ENCODE measurements at places on chromosomes 3 and 15. TPM values are rescaled to one million over a fixed set of nuclear protein-coding genes. Genes with fewer than 3 reads are reported as not detected.

The NR1I2 gene
- 0.38 TPM for total RNA-seq

GRCh38 chr15:51579012-51579411, 43.6 kb downstream of the DMXL2 start:
- no peak overlapping the region for H3K27ac ChIP-seq
- no peaks in the 10 kb centered on the region for H3K27me3 ChIP-seq
- DNase-seq: no peak
- no peaks in the 10 kb centered on the region for H3K36me3 ChIP-seq

DNA sequence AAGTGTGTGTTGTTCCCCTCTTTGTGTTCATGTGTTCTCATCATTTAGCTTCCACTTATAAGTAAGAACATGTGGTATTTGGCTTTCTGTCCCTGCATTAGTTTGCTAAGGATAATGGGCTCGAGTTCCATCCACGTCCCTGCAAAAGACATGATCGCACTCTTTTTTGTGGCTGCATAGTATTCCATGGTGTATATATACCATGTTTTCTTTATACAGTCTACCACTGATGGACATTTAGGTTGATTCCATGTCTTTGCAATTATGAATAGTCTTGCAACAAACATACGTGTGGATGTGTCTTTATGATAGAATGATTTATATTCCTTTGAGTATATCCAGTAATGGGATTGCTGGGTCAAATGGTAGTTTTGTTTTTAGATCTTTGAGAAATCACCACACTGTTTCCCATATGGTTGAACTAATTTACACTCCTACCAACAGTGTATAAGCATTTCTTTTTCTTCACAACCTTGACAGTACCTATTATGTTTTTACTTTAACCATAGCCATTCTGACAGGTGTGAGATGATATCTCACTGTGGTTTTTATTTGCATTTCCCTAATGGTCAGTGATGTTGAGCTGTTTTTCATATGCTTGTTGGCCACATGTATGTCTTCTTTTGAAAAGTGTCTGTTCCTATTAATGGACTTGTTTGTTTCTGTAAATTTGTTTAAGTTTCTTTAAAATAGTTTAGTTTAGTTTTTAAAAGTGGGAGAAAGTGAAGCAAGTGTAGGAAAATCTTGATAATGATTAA, 21.9 kb upstream of the SLC30A4 start:
- H3K36me3 ChIP-seq: no peaks in the 10 kb centered on the region
- H3K4me3 ChIP-seq: no peak overlapping the region
- H3K4me1 ChIP-seq: no peaks in the 10 kb centered on the region
- DNase-seq: no peak
- H3K27me3 ChIP-seq: no peaks in the 10 kb centered on the region

GRCh38 chr3:48656061-48656840, 6.4 kb downstream of the CELSR3 start:
- H3K27me3 ChIP-seq: no peaks in the 10 kb centered on the region
- DNase-seq: peak; percentile 79
- peak overlapping the region; percentile 57 for H3K27ac ChIP-seq
- peaks cover 13% of the 10 kb centered on the region for H3K4me1 ChIP-seq
- peak overlapping the region; percentile 53 for H3K4me3 ChIP-seq
- H3K36me3 ChIP-seq: no peaks in the 10 kb centered on the region

DNA sequence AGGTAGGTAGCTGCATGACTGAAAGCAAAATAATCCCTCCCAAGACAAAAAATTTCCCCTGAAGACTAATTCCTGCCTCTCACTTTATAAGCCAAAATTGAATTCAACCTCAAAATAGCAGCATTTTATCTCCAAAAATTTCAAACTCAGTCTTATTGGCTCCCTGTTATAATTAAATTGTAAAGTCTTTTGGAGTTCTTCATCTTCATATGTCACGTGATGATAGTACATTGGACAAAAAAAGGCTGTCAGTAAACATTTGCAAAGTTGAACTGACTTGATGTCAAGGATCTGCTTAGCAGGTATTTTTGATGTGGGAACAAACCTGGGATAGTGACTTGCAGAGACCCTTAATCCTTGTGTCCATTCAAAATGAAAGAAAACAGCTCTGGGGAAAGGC, 98.4 kb upstream of the SPRED1 start:
- H3K4me3 ChIP-seq: no peak overlapping the region
- no peaks in the 10 kb centered on the region for H3K36me3 ChIP-seq
- DNase-seq: no peak
- no peak overlapping the region for H3K27ac ChIP-seq
- no peaks in the 10 kb centered on the region for H3K4me1 ChIP-seq

DNA sequence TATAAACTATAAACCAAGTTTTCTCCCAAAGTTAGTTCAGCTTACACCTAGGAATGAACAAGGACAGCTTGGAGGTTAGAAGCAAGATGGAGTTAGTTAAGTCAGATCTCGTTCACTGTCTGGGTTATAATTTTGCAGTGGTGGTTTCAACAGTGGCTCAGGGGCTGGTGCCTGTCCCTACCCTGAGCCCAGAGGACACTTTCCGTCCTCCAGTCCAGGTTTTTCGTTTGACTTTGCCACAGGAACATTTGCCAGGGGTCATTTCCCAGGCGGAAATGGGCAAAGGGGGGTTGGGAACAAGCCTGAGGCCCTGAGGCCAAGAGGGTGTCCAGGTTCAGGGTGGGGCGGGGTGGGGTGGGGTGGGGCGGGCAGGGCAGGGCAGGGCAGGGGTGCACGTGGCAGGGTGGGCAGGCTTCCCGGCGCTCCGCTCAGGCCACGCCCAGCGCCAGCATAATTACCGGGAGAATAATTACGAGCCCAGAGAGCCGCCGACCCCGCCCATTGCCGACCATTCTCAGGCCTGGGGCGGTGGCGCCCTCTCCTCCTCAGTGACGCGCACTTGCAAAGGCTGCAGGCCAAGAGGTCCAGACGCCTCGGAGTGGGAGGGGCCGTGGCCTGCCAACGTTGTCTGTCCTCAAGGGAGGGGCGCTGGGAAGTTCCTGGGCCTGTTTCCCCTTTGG, 70.4 kb downstream of the KLF13 start:
- no peaks in the 10 kb centered on the region for H3K27me3 ChIP-seq
- no peak overlapping the region for H3K4me3 ChIP-seq
- H3K27ac ChIP-seq: no peak overlapping the region
- DNase-seq: no peak
- H3K36me3 ChIP-seq: no peaks in the 10 kb centered on the region

DNA sequence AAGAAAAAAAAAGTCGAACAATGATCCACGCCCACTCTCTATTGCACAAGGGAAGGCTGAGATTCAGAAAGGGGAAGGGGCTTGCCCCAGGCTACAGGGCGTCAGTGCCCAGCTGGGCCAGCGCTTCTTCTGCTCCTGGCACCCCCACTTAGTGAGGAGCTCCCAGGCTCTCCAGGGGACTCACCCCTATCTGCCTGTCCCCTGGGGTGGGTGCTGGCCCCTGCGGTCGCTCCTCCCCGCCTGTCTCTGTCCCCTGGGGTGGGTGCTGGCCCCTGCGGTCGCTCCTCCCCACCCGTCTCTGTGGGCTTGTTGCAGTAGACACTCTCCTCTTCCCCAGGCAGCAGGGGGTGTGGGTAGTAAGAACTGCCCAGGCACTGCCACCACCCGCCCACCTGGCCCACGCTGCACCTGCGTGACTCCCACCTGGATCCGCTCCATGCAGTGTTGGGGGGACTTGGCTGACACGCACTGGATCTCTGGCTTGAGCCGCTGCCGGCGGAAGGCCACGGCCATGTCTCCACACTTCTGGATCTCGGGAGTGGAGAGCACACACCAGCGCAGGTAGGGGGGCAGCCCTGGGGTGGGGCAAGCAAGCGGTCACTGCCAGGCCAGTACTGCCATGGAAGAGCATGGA, 14.6 kb downstream of the MELTF start:
- no peaks in the 10 kb centered on the region for H3K36me3 ChIP-seq
- no peaks in the 10 kb centered on the region for H3K4me1 ChIP-seq
- no peak overlapping the region for H3K4me3 ChIP-seq
- no peak for DNase-seq
- no peak overlapping the region for H3K27ac ChIP-seq

GRCh38 chr3:10467904-10468612, 37.3 kb downstream of the ATP2B2 start:
- H3K36me3 ChIP-seq: no peaks in the 10 kb centered on the region
- no peak overlapping the region for H3K27ac ChIP-seq
- peaks cover 4% of the 10 kb centered on the region for H3K27me3 ChIP-seq

GRCh38 chr3:27521179-27521871, 37.1 kb upstream of the SLC4A7 start:
- H3K27ac ChIP-seq: no peak overlapping the region
- no peak overlapping the region for H3K4me3 ChIP-seq
- no peaks in the 10 kb centered on the region for H3K27me3 ChIP-seq
- no peaks in the 10 kb centered on the region for H3K4me1 ChIP-seq

GRCh38 chr15:75073197-75073596, 49.8 kb downstream of the PPCDC start:
- no peak overlapping the region for H3K4me3 ChIP-seq
- H3K27me3 ChIP-seq: no peaks in the 10 kb centered on the region
- H3K36me3 ChIP-seq: no peaks in the 10 kb centered on the region
- H3K27ac ChIP-seq: no peak overlapping the region

- DNase-seq: no peak
- H3K27ac ChIP-seq: no peak overlapping the region
- no peaks in the 10 kb centered on the region for H3K4me1 ChIP-seq
- H3K4me3 ChIP-seq: no peak overlapping the region
- no peaks in the 10 kb centered on the region for H3K27me3 ChIP-seq
Observed at GRCh38 chr15:40430271-40430805, 10.4 kb upstream of the BAHD1 start.

DNA sequence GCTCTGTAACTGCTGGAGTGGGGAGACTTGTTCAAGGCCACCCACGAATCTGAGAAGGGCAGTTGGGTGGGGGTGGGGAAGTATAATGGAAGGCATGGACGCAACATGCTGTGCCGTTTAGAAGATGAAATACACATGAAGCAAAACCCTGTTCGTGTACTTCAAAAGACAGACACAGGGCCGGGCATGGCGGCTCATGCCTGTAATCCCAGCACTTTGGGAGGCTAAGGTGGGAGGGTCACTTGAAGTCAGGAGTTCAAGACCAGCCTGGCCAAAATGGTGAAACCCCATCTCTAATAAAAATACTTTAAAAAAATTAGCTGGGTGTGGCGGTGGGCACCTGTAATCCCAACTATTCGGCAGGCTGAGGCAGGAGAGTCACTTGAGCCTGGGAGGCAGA, 36.9 kb upstream of the SFMBT1 start:
- no peak for DNase-seq
- no peaks in the 10 kb centered on the region for H3K4me1 ChIP-seq
- no peaks in the 10 kb centered on the region for H3K27me3 ChIP-seq
- H3K36me3 ChIP-seq: no peaks in the 10 kb centered on the region
- no peak overlapping the region for H3K27ac ChIP-seq
- H3K4me3 ChIP-seq: no peak overlapping the region

- no peak for DNase-seq
- H3K27me3 ChIP-seq: no peaks in the 10 kb centered on the region
- H3K36me3 ChIP-seq: no peaks in the 10 kb centered on the region
- H3K27ac ChIP-seq: no peak overlapping the region
Observed at GRCh38 chr15:64004587-64004986, 41.7 kb downstream of the DAPK2 start.

The DUT gene
- 413 TPM for total RNA-seq

The KIF15 gene
- total RNA-seq: 23.6 TPM

The UTS2B gene
- not detected for total RNA-seq

The LTK gene
- total RNA-seq: 0.31 TPM

DNA sequence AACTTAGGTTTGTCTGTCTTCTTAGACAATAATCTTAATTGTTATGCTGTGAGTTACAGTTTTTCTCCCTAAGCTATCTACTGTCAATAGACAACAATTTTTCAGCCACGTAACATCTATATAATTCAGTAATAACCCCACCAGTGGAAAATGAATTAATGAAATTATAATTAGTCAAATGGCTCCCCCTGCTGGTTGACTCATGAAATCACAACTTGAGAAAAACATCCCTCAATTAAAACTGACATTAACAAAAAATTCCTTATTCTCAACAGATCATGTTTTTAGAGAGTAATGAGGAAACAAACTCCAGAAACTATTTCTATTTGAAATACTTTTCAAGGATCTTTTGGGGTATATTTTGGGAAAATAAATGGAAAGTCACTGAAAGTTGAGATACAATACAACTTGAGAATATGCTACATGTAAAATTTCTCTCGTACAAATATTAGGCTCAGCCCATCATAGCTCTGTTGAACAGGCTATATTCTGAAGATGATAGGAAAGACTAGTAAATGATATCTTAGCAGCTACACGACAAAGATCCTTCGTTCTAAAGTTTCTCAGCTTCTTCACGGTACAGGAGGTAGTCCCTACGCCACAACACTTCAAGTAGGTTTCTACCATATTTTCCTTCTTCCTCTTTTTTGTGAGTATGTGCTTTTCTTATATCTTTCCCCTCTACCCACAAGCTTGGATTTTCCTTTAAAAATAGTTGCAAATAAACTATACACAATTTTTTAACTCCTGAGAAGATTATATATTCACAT, 20.7 kb downstream of the PPP1R2 start:
- H3K27me3 ChIP-seq: no peaks in the 10 kb centered on the region
- H3K36me3 ChIP-seq: peaks cover 29% of the 10 kb centered on the region
- peak; percentile 38 for DNase-seq
- H3K27ac ChIP-seq: no peak overlapping the region
- peaks cover 46% of the 10 kb centered on the region for H3K4me1 ChIP-seq

DNA sequence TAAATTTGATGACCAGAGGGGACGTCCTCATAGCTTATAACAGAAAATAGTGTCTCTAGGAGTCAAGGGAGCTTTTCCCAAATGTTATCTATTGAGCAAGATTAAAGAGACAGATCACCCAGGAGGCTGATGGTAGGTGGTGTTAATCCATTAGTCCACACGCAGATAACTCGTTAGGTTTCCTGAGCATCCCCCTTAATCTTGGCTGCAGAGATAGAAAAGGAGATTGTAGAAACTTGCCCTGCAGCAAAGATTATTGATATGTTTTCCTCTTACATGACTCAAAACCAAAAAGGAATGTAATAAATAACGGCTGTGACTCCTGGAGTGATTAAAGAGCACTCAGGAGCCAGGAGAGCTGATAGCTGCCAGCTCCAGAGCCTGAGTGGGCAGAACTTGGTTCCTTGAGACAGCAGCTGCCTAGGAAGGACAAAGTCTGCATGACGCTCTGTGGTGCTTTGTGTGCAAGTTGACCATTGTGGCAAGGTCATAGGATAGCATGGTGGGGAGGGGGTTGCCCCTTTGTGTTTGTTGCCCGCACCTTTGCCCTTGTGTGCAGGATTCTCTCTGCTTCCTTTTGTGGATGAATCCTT, 234.8 kb downstream of the PTPRG start:
- H3K27me3 ChIP-seq: no peaks in the 10 kb centered on the region
- no peak for DNase-seq
- no peaks in the 10 kb centered on the region for H3K36me3 ChIP-seq
- no peaks in the 10 kb centered on the region for H3K4me1 ChIP-seq
- H3K27ac ChIP-seq: no peak overlapping the region
- no peak overlapping the region for H3K4me3 ChIP-seq

- H3K27me3 ChIP-seq: no peaks in the 10 kb centered on the region
- no peak for DNase-seq
Observed at GRCh38 chr3:187536185-187536584, 134.0 kb downstream of the SST start.

DNA sequence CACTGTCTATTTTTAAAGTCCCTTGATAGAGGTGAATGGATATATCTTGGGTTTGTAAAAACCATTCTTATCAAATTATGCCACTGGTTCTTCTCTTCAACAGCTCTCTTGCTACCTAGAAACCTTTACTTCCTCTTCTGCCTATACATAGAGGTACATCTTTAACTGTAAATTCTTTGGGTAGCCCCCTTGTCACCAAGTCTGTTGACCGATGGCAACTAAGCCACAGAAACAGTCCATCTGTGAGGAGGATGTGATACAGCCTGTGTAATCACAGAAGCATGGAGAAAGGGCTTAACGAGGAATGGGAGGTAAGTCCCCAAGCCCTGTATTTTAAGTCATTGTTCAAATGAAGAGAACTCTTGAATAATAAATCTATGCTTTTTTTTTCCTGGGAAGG, 246.5 kb upstream of the MDFIC2 start:
- no peak overlapping the region for H3K27ac ChIP-seq
- no peaks in the 10 kb centered on the region for H3K4me1 ChIP-seq
- no peaks in the 10 kb centered on the region for H3K36me3 ChIP-seq
- H3K4me3 ChIP-seq: no peak overlapping the region

All from CD8-positive, alpha-beta memory T cell (primary cell).